ENCODE measurements at places on chromosomes 16 and 17. TPM values are rescaled to one million over a fixed set of nuclear protein-coding genes. Genes with fewer than 3 reads are reported as not detected.

The ZNF48 gene
- 21.6 TPM for total RNA-seq

The PSMB10 gene
- 24.8 TPM for total RNA-seq

The TRIM47 gene
- 0.46 TPM for total RNA-seq

The EME1 gene
- total RNA-seq: 44.0 TPM

The TEX14 gene
- 0.50 TPM for total RNA-seq

DNA sequence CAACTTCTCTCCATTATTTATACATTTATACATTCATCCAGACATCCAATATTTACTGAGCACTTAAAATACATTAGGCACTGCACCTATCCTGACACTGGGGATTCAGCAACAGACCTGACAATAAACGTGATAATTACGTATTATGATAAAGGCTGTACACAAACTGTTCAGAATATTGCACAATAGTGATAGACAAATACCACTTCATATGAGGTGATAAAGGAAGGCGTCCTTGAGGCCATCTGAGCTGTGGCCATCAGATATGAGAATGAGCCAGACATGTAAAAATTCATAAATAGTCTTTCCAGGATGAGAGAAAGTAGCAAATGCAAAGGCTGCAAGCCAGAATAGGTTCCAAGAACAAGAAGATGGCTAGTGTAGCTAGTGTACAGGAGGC is 8.6 kb downstream of the USP32 start:
- no peak for DNase-seq

All from A673 (cell line).